ENCODE measurements at places on chromosomes 16 and 17. TPM values are rescaled to one million over a fixed set of nuclear protein-coding genes. Genes with fewer than 3 reads are reported as not detected.

MOSMO gene
- polyA plus RNA-seq: 4.7 TPM

RETREG3 gene
- polyA plus RNA-seq: 131 TPM

NTN3 gene
- polyA plus RNA-seq: not detected

SMTNL2 gene
- polyA plus RNA-seq: not detected

TMIGD1 gene
- polyA plus RNA-seq: not detected

CHMP6 gene
- polyA plus RNA-seq: 43.2 TPM

CDH11 gene
- polyA plus RNA-seq: not detected

IGF2BP1 gene
- polyA plus RNA-seq: not detected

CCDC200 gene
- 0.69 TPM for polyA plus RNA-seq

TVP23A gene
- not detected for polyA plus RNA-seq

OTOP3 gene
- not detected for polyA plus RNA-seq

KIF2B gene
- polyA plus RNA-seq: not detected

KRT24 gene
- not detected for polyA plus RNA-seq

EDC4 gene
- polyA plus RNA-seq: 22.7 TPM

ATF7IP2 gene
- polyA plus RNA-seq: 175 TPM

CD300E gene
- polyA plus RNA-seq: not detected

NEUROD2 gene
- polyA plus RNA-seq: not detected

GP1BA gene
- polyA plus RNA-seq: 0.13 TPM

PDIA2 gene
- not detected for polyA plus RNA-seq

KRT36 gene
- not detected for polyA plus RNA-seq

EFNB3 gene
- not detected for polyA plus RNA-seq

Data from naive thymus-derived CD8-positive, alpha-beta T cell (primary cell).